ENCODE measurements at places on chromosomes 4 and X. TPM values are rescaled to one million over a fixed set of nuclear protein-coding genes. Genes with fewer than 3 reads are reported as not detected.

The CPZ gene
- not detected for total RNA-seq

The RNF150 gene
- 0.37 TPM for total RNA-seq

- DNase-seq, result no peak
These were observed 36.8 kb upstream of the REST start for GRCh38 chr4:56870946-56871345.

- DNase-seq, result no peak
These were observed 2209.9 kb downstream of the PCDH7 start for GRCh38 chr4:32929796-32930699.
